ENCODE measurements at places on chromosomes 6 and 20.

GRCh38 chr6:136464148-136464547 lies 86.1 kb downstream of the MAP7 start:
- H3K27ac ChIP-seq: no peak overlapping the region
- no peaks in the 10 kb centered on the region for H3K27me3 ChIP-seq
- no peak overlapping the region for H3K4me3 ChIP-seq
- no peaks in the 10 kb centered on the region for H3K36me3 ChIP-seq

- no peaks in the 10 kb centered on the region for H3K27me3 ChIP-seq
- H3K4me3 ChIP-seq: no peak overlapping the region
- H3K4me1 ChIP-seq: no peaks in the 10 kb centered on the region
- no peak for DNase-seq
- H3K36me3 ChIP-seq: no peaks in the 10 kb centered on the region
- no peak overlapping the region for H3K27ac ChIP-seq
Observed at GRCh38 chr6:53724501-53724900, 58.9 kb upstream of the KLHL31 start.

DNA sequence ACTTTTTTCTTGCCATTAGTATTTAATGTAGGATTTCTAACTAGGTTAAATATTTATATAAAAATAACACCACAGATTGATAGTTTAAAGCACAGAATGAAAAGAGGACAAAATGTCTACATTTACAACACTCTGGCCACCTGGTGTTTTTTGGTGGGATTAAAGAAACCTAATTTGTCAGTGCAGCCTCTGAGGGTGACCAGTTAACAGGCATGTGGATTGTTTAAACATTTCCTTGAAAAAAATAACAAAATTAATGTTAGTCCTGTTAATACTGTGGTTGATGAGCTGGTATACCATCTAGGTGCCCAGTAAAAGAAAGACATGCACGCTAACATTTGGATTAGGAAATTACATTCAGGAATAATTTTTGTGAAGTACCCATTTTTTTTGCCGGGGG lies 8.8 kb downstream of the SLC9A8 start:
- H3K4me3 ChIP-seq: no peak overlapping the region
- no peak overlapping the region for H3K27ac ChIP-seq
- peaks cover 2% of the 10 kb centered on the region for H3K36me3 ChIP-seq
- H3K27me3 ChIP-seq: no peaks in the 10 kb centered on the region
- DNase-seq: no peak

GRCh38 chr20:35788796-35789195 lies 17.0 kb downstream of the PHF20 start:
- H3K27me3 ChIP-seq: no peaks in the 10 kb centered on the region
- no peak overlapping the region for H3K27ac ChIP-seq
- H3K4me1 ChIP-seq: no peaks in the 10 kb centered on the region
- no peak overlapping the region for H3K4me3 ChIP-seq
- DNase-seq: no peak

DNA sequence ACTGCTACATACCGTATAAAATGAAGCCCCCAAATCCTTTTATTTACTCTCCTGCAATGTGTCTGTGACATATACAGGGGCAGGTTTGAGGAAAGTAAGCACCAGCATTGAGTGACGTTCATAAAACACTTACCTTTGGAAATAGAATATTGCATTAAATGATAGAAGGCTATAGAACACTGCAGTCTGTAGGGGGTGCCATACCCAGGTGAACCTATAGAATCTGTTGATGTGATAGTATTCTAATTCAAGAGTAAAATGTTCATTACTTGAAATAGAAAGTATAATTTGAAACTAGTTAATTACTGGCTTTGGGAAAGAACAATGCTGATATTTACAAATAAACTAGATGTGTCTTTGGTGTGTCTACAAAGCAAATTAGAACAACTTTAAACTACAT lies 47.0 kb upstream of the PRL start:
- no peak overlapping the region for H3K27ac ChIP-seq
- no peaks in the 10 kb centered on the region for H3K36me3 ChIP-seq
- no peaks in the 10 kb centered on the region for H3K4me1 ChIP-seq

GRCh38 chr6:127077886-127078285 lies 40.6 kb upstream of the RSPO3 start:
- H3K4me1 ChIP-seq: no peaks in the 10 kb centered on the region
- no peak overlapping the region for H3K4me3 ChIP-seq
- H3K27me3 ChIP-seq: no peaks in the 10 kb centered on the region
- H3K27ac ChIP-seq: no peak overlapping the region
- no peaks in the 10 kb centered on the region for H3K36me3 ChIP-seq

DNA sequence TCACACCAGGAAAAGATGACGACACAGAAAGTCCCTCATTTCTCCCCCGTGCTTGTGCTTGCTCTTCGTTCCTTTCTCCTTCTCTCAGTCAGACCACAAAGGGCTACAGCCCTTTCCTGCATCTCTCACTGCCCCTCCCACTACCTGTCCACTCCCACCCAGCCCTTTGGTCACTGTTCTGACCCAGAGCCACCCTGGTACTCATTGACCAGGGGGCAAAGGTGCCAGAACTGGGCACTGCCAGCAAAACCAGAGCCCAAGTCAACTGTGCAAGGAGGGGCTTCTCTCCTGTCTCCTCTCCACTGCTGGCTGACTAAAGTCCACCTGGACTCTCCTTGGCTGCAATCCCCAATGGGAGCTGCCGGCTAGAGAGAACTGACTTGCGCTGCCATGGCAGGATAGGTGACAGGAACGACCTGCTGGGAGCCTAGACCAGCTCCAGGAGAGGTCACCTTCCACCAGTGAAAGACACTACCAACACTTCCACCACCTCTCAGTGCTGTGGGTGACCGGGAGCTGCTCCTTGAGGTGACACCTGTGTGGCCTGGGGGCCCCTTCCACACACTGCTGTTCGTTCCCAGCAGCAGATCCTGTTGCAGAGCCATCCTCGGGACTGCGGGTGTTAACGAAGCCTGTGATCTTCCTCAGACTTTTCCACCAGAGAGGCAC lies 32.8 kb downstream of the KCNK17 start:
- H3K36me3 ChIP-seq: no peaks in the 10 kb centered on the region
- H3K4me3 ChIP-seq: no peak overlapping the region
- DNase-seq: no peak
- H3K27ac ChIP-seq: no peak overlapping the region
- H3K27me3 ChIP-seq: no peaks in the 10 kb centered on the region
- no peaks in the 10 kb centered on the region for H3K4me1 ChIP-seq

DNA sequence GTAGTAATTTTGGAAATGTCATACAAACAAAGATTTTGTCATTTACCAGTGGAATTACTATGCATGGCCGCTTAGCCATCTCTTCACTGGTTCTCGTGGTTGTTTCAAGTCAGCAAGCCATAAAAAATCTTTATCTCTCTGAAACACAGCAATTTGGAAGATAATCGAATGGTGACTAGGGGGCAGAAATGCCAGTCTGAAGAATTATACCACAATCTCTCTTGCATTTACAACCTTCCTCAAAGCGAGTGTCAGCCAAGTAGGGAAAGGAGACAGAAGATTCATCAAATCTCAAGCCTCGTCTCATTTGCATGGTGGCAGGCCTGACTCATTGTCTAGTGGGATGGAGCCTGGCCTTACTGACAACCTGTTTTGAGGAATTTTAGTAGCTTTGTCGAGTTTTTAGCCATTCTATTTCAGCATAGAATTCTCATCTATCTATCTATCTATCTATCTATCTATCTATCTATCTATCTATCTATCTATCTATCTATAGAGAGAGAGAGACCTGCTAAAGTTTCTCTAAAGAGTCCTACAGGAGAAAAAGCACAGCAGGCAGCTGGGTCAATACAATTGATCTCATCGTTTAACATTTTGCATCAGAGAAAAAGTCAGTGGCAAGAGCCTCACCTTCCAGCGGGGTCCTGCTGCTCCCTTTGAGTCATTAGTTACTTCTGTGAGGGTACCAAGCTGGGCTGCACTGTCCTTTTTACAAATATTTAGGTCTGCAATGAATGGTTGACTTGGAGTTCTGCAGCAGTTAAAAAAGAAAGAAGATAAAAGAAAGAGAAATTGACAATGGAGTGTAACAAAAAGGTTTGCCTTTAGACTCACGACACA lies 572.8 kb downstream of the TFAP2A start:
- H3K4me3 ChIP-seq: no peak overlapping the region
- no peaks in the 10 kb centered on the region for H3K4me1 ChIP-seq

- H3K27me3 ChIP-seq: no peaks in the 10 kb centered on the region
- H3K36me3 ChIP-seq: no peaks in the 10 kb centered on the region
- DNase-seq: no peak
- no peaks in the 10 kb centered on the region for H3K4me1 ChIP-seq
- no peak overlapping the region for H3K27ac ChIP-seq
- no peak overlapping the region for H3K4me3 ChIP-seq
Observed at GRCh38 chr6:64459411-64459944, 823.9 kb downstream of the PHF3 start.

DNA sequence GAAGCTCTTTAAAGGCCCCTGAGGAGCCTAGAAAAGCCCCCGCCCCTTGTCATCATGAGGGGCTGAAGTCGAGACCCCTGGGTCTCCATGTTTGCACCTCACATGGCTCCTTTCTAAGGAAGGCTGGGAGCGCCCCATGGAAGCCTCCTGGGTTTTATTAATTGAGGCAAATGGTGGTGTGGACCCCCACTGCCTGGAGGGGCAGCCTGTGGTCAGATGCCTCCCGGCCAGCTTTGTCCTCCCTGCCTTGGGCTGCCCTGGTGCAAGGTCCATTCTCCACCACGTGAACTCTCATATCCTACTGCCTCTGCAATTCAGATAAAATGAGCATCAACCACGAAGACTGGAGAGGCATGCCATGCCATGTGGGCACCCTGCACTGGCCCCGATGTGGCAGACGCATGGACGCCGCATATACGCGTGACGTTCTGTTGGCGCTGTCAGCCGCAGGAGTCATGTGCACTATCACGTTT lies 295.5 kb downstream of the TAF4 start:
- no peaks in the 10 kb centered on the region for H3K36me3 ChIP-seq
- no peak overlapping the region for H3K4me3 ChIP-seq
- H3K4me1 ChIP-seq: no peaks in the 10 kb centered on the region

GRCh38 chr20:17109307-17109706 lies 117.5 kb upstream of the PCSK2 start:
- H3K27ac ChIP-seq: no peak overlapping the region
- no peaks in the 10 kb centered on the region for H3K27me3 ChIP-seq
- no peak for DNase-seq
- H3K36me3 ChIP-seq: no peaks in the 10 kb centered on the region
- H3K4me3 ChIP-seq: no peak overlapping the region

GRCh38 chr20:60238992-60239660 lies 280.9 kb downstream of the CDH26 start:
- H3K36me3 ChIP-seq: no peaks in the 10 kb centered on the region
- no peaks in the 10 kb centered on the region for H3K4me1 ChIP-seq
- no peak overlapping the region for H3K4me3 ChIP-seq
- H3K27ac ChIP-seq: no peak overlapping the region
